ENCODE measurements at places on chromosomes 3 and 15.

- no peak for DNase-seq
Observed at GRCh38 chr3:149459491-149460059, 14.9 kb upstream of the TM4SF4 start.

DNA sequence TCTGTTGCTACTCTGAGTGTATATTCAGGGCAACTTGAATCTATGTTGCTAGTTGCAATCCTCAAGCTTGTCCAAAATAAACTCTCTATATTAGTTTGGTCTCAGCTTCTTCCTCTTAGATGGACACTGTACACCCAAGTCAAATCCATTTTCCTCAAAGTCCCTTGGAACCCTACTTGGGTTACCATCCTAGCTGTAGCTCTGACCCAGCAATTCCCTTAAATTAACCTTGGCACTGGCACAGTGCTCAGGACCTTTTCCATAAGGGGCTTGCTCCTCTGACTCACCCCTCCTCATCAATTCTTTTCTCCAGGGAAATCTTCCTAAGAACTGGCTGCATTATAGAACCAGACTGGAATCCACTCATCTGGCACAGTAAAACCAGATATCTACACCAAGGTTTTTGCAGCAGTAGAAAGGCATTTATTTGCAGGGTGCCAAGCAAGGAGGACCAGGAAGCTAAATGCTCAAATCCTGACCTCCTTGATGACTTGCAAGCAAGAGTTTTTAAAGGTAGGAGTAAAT lies 44.9 kb upstream of the B3GALNT1 start:
- no peak for DNase-seq

- peak; percentile 33 for DNase-seq
Observed at GRCh38 chr3:155382396-155383042, 89.0 kb upstream of the STRIT1 start.

DNA sequence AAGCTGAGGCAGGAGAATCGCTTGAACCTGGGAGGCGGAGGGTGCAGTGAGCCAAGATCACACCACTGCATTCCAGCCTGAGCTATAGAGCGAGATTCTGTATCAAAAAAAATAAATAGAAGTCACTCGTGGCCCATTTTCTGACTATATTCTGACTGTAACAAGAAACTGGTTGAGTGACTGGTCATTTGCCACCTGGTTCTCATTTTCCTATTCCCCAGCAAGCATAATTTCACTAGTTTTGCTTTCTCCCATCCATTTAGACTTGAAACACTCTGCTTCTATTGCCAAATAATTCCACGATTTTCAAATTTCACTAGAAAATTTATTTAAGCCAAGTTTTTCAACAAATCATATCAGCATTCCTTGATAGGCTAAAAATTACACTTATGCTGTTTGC lies 40.7 kb downstream of the C3orf70 start:
- DNase-seq, result no peak

- DNase-seq, result no peak
Observed at GRCh38 chr3:124774841-124775402, 44.7 kb downstream of the UMPS start.

DNA sequence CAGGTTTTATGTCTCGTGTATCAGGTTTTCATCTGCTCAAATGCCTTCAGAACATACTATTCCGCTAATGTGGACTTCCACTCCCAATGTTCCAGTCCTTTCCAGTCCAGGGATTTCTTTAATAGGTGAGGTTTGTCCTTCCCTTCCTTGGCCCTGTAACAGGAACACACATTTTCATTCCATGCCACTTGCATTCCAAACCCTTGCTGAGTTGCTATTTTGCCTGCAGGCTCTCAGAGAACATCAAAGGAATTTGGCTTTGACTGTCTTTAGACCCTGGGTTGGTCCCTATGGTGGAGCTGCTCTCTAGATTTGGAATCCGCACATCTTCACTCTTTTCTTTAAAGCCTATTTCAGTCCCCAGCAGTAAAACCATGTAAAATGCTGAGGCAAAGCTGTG lies 12.3 kb upstream of the ALCAM start:
- DNase-seq, result peak; percentile 26

GRCh38 chr3:24135280-24135679 lies 190.2 kb downstream of the NR1D2 start:
- DNase-seq, result no peak

GRCh38 chr3:141045849-141046248 lies 5.3 kb upstream of the SPSB4 start:
- no peak for DNase-seq

GRCh38 chr15:100835636-100836035 lies 44.0 kb upstream of the ALDH1A3 start:
- DNase-seq, result no peak

DNA sequence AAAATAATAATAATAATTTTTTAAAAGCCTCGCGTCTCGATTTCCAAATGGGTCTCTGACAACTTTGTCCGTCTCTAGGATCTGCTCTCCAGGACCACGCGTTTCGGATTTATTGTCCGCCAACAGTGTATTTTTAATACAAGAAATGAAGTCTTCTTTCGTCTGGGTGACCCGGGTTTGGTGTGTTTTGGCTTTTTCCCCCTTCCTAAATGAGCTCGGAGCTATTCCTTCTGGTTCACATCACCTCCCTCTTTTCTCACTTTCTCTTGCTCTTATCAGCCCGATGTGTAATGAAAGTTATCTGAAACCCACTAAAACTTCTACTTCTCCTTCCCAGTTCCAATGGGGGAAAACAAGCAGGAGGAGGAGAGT lies 516.7 kb downstream of the MECOM start:
- no peak for DNase-seq

GRCh38 chr3:48688032-48688736 lies 2.5 kb upstream of the NCKIPSD start:
- no peak for DNase-seq

- DNase-seq, result no peak
Observed at GRCh38 chr3:73411993-73412392, 212.7 kb downstream of the PDZRN3 start.

- no peak for DNase-seq
Observed at GRCh38 chr3:185818267-185818875, 6.5 kb downstream of the IGF2BP2 start.

Data from RCC 7860 (cell line).